Right atrium auricular region (tissue), 2 donors: ENCODE measurements at places on chromosomes 4 and X. TPM values are rescaled to one million over a fixed set of nuclear protein-coding genes. Genes with fewer than 3 reads are reported as not detected.
A peak's percentile ranks its signal among the peaks of the same experiment; 100 is the strongest.

GRCh38 chr4:46793036-46793435, 116.0 kb downstream of the COX7B2 start:
- DNase-seq: no peak

Gene MPP1
- 27.5 TPM for total RNA-seq

Gene SLC9A6
- total RNA-seq: 25.8 TPM

GRCh38 chr4:141210168-141210567, 10.5 kb upstream of the ZNF330 start:
- DNase-seq: no peak

Gene RBM41
- total RNA-seq: 7.3 TPM

- DNase-seq: no peak
Observed at GRCh38 chr4:165385126-165385525, 6.3 kb downstream of the CPE start.

DNA sequence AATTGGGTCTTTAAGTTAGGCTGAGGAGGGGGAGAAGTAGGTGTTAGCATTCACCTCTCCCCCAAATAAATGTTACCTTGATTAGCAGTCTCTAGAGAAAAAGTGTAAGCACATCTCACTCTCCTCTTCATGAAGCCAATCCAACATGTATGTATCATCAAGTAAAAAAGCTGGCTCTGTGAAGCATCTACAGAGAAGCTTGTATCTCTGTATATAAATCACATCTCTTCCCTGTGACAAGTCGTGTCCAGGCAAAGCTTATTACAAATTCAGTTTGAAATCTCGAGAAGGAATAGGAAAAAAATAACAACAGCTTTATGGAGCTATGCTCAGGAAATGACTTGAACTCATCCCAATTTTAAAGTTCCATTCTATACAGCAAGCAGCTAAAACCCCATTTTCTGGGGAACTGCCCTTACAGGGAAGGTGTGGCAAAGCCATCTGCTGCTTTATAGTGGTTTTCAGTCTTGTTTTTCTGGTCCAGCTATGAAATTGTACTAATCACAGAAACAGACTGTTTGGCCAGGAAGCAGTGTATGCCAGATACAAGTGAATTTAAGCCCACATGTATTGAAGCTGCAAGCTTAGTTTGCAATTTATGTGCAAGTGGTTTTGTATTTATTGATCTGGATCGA, 313.3 kb upstream of the NOCT start:
- no peak for DNase-seq

Gene ARSD
- 10.0 TPM for total RNA-seq

Gene TSR2
- 16.9 TPM for total RNA-seq

- no peak for DNase-seq
Observed at GRCh38 chr4:23934223-23934622, 44.4 kb upstream of the PPARGC1A start.

GRCh38 chr4:93319041-93319440, 509.5 kb upstream of the ATOH1 start:
- no peak for DNase-seq

GRCh38 chrX:139202742-139203420, 327.7 kb upstream of the F9 start:
- DNase-seq: no peak

Gene SYN1
- total RNA-seq: 7.0 TPM

Gene BOD1L1
- total RNA-seq: 16.2 TPM

GRCh38 chrX:83845397-83845796, 15.5 kb upstream of the CYLC1 start:
- DNase-seq: no peak

DNA sequence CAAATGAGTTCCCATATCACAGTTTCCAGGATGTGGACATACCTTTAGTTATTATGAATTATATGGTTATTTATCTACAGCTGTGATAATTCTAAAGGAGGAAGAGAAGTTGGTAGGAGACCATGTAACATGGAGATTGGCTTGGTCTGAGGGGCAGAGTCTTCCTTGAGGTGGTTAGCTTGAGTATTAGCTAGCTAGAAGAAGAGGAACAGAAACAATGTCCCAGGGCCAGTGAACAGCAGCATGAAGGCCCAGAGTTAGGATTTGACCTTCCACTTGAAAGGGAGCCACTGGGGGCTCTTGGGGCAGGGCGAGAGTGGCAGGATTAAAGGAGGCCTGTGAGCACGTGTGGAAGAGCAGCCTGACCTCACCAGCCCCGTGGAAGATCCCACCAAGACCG, 5.6 kb upstream of the JAKMIP1 start:
- no peak for DNase-seq

Gene PDE6B
- total RNA-seq: 4.6 TPM

- no peak for DNase-seq
Observed at GRCh38 chrX:130999360-130999759, 58.8 kb upstream of the ARHGAP36 start.

- no peak for DNase-seq
Observed at GRCh38 chrX:132090403-132091159, 37.2 kb downstream of the FRMD7 start.

DNA sequence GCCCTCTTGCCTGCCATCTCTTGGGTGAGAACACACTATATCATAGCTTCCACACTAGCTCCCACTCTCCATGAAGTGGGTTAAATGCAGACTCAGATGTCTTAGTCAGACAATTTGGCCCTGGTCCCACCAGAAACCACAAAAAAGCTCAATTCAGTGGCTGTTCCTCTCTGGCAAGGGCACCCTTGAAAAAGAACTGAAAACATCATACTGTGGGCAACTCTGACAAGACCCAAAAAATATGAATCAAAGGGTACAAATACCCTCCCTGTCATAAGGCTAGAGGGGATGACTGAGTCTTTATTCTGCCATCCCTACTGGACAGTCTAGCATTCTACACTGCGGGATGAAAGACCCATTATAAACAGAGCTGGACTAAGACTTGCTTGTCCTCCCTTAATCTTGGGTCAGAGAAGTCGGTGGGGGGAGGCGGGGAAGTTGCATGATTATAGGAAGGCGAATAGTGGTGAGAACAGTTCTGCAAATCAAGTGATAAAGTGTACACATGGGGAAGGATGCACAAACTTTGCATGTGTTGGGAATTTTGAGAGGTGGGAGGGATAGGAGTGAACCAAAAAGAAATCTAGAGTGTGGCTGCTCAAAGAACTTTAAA, 172.1 kb downstream of the OPHN1 start:
- DNase-seq: no peak

DNA sequence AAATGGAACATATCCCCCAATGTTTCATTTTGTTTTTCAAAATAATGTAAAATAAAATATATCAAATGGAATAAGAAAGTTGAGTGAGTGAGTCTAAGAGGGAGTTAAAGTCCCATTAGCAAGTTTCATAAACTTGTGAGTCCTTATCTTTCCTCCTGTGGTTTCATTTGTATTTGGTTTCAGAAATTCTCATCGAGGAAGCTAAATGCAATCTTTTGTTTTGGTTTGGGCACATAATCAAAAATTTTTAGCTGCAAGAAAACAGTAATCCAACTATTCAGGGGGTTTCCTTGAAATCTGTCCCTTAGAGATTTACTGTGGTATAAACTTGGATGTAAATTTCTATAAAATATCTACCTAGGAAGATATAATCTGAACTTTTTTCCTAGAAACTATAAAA, 124.2 kb downstream of the CAMK2D start:
- DNase-seq: no peak

- DNase-seq: no peak
Observed at GRCh38 chr4:99617374-99617773, 40.3 kb downstream of the C4orf54 start.

- no peak for DNase-seq
Observed at GRCh38 chr4:25110527-25111329, 49.5 kb downstream of the SEPSECS start.

GRCh38 chr4:173934201-173934600, 349.3 kb downstream of the FBXO8 start:
- no peak for DNase-seq

Gene SPANXA2
- not detected for total RNA-seq

- DNase-seq: peak; percentile 92
Observed at GRCh38 chrX:15854712-15855567, at the start of gene AP1S2. TSS of gene AP1S2 (minus strand) at chrX:15854813. CDS start at chrX:15852524, 2,289 bp downstream.

DNA sequence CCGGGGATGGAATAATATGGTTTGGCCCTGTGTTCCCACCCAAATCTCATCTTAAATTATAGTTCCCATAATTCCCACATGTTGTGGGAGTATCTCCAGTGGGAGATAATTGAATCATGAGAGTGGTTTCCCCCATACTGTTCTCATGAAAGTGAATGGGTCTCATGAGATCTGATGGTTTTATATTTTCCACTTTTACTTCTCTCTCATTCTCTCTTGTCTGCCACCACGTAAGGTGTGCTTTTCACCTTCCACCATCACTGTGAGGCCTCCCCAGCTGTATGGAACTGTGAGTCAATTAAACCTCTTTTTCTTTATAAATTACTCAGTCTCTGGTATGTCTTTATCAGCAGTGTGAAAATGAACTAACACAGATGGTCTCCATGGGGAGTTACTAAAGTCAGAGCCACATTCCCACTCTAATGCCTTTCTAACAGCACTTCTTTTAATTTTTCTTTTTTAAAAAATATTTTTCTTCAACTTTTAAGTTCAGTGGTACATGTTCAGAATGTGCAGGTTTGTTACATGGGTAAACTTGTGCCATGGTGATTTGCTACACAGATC, 306.6 kb downstream of the DTHD1 start:
- no peak for DNase-seq

Gene NUDT11
- total RNA-seq: 0.75 TPM

- DNase-seq: no peak
Observed at GRCh38 chr4:57065730-57066482, 44.3 kb downstream of the IGFBP7 start.

DNA sequence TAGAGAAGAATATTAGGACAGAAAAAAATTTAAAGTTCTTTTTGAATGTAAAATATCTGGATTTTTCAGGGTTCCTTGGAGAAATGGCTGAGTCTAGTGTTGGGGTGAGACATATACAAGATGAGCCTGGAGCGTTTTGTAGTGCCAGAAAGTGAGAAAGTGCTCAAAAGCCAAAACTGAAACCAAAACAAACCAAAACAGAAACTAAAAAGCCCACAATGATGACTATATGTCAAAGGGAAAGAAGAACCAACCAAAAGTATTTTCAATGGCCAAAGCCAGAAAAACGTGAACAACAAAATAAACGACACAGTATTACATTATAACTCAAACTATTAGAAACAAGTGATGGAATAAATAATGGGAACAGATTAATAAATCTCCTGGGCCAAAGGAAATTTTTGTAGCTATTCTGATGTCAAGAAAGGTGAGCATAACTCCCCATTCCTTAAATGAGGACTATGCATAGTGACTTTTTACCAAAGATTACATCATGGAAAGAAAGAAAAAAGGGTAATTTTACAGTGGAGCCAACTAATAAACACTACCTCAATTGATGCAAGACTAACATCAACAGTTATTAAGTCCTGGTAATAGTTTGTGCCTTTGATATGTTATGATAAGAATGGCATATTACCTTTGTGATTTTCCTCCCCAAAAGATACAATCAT, 1137.6 kb downstream of the C4orf33 start:
- DNase-seq: no peak

- DNase-seq: no peak
Observed at GRCh38 chr4:159248384-159249178, 145.7 kb downstream of the RAPGEF2 start.

Gene EDNRA
- 64.8 TPM for total RNA-seq

Gene XPNPEP2
- 2.0 TPM for total RNA-seq

GRCh38 chrX:42530027-42530426, 247.9 kb downstream of the PPP1R2C start:
- DNase-seq: no peak

DNA sequence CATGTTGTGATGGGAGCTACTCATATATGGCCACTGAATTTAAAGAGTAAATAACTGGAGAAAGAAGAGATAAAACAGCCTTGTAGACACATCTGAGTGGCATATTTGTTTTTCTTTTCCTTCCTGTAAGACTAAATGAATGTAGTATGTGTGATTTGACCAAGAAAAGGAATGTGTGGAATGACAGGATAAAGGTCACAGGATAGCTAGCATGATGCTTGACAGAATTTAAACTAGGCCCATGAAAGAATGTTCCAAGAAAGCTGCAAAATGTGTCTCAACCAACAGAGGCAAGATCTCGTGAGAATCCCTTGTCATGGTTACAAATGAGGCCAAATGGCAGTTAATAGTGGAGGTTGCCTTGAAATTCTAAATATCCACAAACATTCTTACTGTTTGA, 137.0 kb downstream of the KCNIP4 start:
- DNase-seq: no peak

Gene RAB28
- 15.3 TPM for total RNA-seq

GRCh38 chr4:1168191-1169101, 3.9 kb downstream of the SPON2 start:
- DNase-seq: no peak

- DNase-seq: no peak
Observed at GRCh38 chr4:11338956-11339782, 89.5 kb downstream of the HS3ST1 start.

DNA sequence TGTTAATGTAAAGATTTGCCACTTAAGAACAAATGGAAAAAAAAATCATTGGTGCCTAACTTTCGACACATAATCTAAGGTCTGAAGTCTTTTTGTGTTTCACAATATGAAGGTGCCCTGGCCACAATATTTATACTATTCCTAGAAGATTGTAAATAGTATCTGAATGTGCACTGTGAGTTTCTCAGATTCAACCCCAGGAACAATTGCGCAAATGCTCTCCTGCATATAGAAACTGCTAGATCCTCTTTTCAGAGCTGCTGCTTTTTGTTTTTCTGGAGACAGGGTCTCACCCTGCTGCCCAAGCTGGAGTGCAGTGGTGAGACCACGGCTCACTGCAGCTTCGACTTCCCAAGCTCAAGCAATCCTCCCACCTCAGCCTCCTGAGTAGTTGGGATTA, 480.1 kb upstream of the FTHL17 start:
- no peak for DNase-seq

- no peak for DNase-seq
Observed at GRCh38 chr4:145341381-145341780, 140.3 kb upstream of the SMAD1 start.

Gene SASH3
- 2.1 TPM for total RNA-seq

Gene F8A1
- 8.4 TPM for total RNA-seq

DNA sequence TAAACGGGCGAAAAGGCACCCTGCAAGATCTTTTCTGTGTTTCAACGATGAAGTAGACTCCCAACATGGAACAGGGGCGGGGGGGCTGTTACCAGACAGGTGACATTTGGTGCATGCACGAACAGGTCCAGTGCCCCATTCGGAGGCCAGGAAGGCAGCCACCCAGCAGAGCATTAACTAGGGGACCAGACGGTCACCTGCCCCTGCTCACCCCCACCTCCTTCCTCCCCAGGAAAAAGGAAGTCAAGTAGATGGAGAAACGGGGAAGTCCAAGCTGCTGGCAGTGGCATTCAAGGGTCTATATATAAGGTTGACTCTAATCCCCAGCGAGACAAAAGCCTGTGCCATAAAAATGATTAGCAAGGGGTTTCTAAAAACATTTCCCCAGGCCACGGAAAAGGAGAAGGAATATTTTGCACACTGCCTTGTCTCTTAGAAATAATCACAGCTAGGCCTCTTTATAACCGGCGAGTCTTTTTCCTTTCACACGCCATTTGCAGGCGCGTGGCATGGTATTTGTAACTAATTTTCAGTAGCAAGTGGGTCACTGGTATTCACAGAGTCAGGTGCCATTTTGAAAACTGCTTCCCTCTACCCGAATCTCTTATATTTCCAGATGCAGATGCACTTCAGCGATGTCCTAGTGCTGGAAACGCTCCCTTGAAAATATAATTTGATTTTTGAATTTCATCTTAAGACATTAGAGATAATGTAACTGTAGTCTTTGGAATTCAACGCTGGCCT, 1.2 kb upstream of the TMSB4X start:
- DNase-seq: no peak

Gene FATE1
- not detected for total RNA-seq
